ENCODE measurements at places on chromosomes 4 and X.

GRCh38 chr4:53013873-53014775, 152.0 kb downstream of the RASL11B start:
- DNase-seq: no peak

GRCh38 chr4:114577386-114577785, 21.2 kb upstream of the UGT8 start:
- no peak for DNase-seq

GRCh38 chr4:30471861-30472260, 248.3 kb upstream of the PCDH7 start:
- DNase-seq: no peak

DNA sequence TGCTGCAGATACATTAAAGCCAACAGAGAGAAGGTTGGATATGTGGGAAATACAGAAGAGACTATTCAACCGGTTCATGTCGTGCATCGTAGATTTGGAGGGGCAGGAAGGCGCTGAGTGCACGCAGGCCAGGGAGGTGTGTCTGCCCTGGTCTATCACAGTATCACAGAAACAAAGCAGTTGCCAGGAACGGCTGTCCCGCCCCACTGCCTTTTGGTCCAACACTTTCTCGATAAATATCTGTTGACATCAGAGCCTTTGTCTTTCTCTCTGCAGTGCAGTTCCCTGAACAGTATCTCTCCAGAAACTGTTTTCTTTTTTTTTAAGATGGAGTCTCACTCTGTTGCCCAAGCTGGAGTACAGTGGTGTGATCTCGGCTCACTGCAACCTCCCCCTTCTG, 151.1 kb upstream of the BCOR start:
- DNase-seq: no peak

DNA sequence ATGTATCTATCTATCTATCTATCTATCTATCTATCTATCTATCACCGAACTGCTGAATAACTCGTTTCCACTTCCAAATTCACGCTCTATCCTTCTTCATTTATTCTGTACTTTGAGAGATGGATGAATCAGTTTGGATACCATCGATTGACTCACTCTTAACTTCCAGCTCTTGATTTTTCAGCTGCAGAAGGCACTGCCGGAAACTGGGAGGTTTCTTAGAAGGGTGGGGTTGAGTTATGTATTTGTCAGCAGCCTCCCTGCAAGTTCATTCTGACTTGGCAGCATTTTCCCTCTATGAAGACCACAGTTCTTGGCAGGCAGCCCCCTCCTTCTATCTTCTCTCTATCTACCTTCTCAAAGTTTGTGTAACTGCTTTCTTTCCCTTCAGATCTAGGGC, 112.0 kb upstream of the MAGEB18 start:
- no peak for DNase-seq

DNA sequence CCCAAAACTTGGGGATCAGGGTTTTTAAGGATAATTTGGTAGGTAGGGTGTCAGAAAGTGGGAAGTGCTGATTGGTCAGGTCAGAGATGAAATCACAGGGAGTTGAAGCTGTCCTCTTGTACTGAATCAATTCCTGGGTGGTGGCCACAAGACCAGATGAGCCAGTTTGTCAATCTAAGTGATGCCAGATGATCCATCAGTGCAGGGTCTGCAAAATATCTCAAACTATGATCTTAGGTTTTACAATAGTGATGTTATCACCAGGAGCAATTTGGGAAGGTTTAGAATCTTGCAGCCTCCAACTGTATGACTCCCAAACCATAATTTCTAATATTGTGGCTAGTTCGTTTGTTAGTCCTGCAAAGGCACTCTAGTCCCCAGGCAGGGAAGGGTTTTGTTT, 43.3 kb downstream of the CAMK2D start:
- DNase-seq: no peak

- no peak for DNase-seq
These were observed 503.3 kb upstream of the FAM241A start for GRCh38 chr4:111641813-111642579.

Measured in stimulated activated CD8-positive, alpha-beta memory T cell treated with anti-CD3 and anti-CD28 coated beads, Interleukin-4, amount 100 ng/mL, for 1 hour (primary cell).